NCI-H1105 treated with DMSO at 0.1 percent for 48 hours (cell line): ENCODE measurements at places on chromosomes 2 and 18.

- no peak for DNase-seq
Measured at GRCh38 chr2:71605781-71606241, 152.4 kb downstream of the DYSF start.

DNA sequence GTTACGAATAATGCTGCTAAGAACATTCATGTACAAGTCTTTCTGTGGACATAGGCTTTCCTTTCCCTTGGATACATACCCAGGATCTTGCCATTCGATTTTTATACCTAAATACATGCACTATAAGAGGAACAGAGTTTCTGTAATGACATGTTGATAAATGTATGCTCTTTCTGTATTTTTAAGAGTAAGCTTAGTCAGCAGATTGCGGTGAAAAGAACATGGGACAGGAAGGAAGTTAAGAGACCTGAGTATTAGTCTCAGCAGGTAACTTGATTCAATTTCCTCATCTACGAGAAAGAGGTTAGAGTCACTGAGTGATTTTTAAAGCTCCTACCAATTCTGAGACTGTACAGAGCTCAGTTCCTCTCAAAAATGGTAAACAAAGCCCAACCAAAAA, 2.6 kb upstream of the TLK1 start:
- DNase-seq = no peak

DNA sequence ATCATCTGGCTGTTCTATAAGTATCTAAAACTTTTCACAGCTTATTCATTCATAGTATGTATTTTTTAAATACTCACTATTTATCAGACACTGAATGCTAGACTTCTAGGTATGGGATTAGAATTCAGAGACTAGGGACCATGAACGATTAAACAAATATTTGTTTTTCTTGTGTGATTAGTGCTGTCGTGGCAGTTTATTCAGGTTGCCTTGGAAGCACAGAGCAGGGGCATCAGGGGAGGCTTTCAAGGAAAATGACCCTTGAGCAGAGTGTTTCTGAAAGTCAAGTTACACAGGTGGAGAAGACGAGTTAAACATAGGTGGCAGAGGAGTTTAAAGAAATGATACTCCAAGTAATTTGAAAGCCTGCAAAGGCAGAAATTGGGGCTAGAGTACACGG, 5.7 kb downstream of the SPOPL start:
- DNase-seq = peak; percentile 75

GRCh38 chr2:129460299-129461198, 518.9 kb upstream of the RAB6C start:
- DNase-seq = no peak

DNA sequence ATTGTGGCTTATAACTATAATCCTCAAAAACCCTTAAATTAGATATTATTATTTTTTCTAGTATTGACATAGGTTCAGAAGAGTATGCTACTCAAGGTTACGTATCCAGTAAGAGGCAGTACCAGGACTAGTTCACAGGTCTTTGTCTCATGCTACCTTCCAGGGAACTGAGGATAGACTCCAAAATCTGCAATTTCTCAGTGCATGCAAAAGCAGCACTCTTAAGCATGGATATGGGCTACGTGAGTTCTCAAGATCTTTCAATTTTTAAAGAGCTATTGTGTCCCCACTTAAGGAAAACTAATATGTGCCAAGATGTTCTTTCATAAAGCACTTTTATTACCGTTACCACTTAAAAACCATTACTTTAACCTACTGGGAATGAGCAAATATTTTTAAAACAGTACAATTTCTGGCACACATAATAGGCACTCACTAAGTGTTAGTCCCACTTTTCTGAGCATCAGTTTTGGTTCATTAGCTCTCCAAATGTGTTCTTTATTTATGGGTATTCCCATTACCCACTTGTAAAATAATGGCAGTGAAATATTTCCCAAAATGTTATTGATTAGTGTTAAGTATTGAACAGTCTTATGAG, 113.8 kb upstream of the TTN start:
- peak; percentile 19 for DNase-seq
